Thoracic aorta (tissue), 2 donors: ENCODE measurements at places on chromosomes 13 and 19. TPM values are rescaled to one million over a fixed set of nuclear protein-coding genes. Genes with fewer than 3 reads are reported as not detected.
A peak's percentile ranks its signal among the peaks of the same experiment; 100 is the strongest.

The CIRBP gene
- total RNA-seq: 644 TPM

The ZNF112 gene
- total RNA-seq: 4.7 TPM

The ZNF564 gene
- 11.6 TPM for total RNA-seq

The RASIP1 gene
- total RNA-seq: 12.3 TPM

The HSH2D gene
- total RNA-seq: 2.2 TPM

The C13orf46 gene
- 1.1 TPM for total RNA-seq

- no peak overlapping the region for H3K4me3 ChIP-seq
- no peak for DNase-seq
- H3K27ac ChIP-seq: peak overlapping the region; percentile 85
- H3K27me3 ChIP-seq: no peaks in the 10 kb centered on the region
Observed at GRCh38 chr13:44307255-44307654, 66.4 kb upstream of the SERP2 start.

- no peak overlapping the region for H3K27ac ChIP-seq
- H3K27me3 ChIP-seq: no peaks in the 10 kb centered on the region
Observed at GRCh38 chr13:20799726-20800416, 26.1 kb upstream of the EEF1AKMT1 start.

GRCh38 chr13:52862358-52863206 lies 14.1 kb upstream of the PCDH8 start:
- no peak for DNase-seq
- no peak overlapping the region for H3K27ac ChIP-seq
- no peak overlapping the region for H3K4me3 ChIP-seq
- H3K27me3 ChIP-seq: no peaks in the 10 kb centered on the region
- no peaks in the 10 kb centered on the region for H3K36me3 ChIP-seq
- no peaks in the 10 kb centered on the region for H3K4me1 ChIP-seq

- no peak overlapping the region for H3K4me3 ChIP-seq
- no peaks in the 10 kb centered on the region for H3K36me3 ChIP-seq
- H3K4me1 ChIP-seq: no peaks in the 10 kb centered on the region
- no peak overlapping the region for H3K27ac ChIP-seq
Observed at GRCh38 chr19:35100588-35101533, 14.8 kb upstream of the FXYD3 start.

GRCh38 chr19:46753420-46754155 lies 7.3 kb upstream of the STRN4 start:
- peaks cover 8% of the 10 kb centered on the region for H3K4me1 ChIP-seq
- H3K27ac ChIP-seq: peak overlapping the region; percentile 14

GRCh38 chr19:38022791-38023670 lies 116.0 kb downstream of the SIPA1L3 start:
- H3K36me3 ChIP-seq: no peaks in the 10 kb centered on the region
- no peak overlapping the region for H3K4me3 ChIP-seq
- H3K27me3 ChIP-seq: no peaks in the 10 kb centered on the region

GRCh38 chr13:81498969-81499368 lies 1158.0 kb upstream of the SPRY2 start:
- no peaks in the 10 kb centered on the region for H3K36me3 ChIP-seq
- no peak overlapping the region for H3K27ac ChIP-seq
- no peak overlapping the region for H3K4me3 ChIP-seq

DNA sequence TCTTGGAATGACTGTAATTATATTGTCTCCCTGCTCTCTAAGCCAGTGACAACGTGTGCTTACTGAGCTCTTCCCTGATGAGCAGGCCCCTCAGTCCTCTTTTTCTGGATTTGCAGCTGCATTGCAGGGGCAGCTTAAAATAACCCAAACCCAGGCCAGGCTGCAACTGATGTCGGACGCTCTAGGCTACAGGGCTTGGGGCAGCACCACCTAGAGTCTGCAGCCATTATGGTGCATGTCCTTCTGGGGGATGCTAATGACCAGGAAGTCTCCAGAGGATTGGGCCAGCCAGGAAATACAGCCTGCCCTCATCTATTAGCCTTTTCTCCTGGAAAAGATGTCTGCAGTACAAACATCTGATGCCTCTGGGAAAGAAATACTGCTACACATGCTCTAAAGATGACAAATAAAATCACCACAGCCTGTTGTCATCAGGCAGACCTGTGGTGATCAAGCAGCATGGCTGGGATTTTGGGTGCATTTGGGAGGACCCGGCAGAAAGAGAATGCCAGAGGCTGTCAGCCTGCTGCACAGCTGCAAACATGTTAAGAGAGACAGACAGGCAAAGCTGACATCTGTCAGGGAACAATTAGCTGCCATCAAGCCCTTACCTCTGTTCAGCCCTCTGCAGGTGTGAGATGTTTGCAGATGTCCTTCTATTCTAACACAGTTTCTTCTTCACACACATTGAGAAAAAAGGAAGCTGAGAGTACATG lies 51.8 kb downstream of the CCDC70 start:
- H3K4me3 ChIP-seq: no peak overlapping the region
- no peak overlapping the region for H3K27ac ChIP-seq
- no peaks in the 10 kb centered on the region for H3K27me3 ChIP-seq
- DNase-seq: no peak

DNA sequence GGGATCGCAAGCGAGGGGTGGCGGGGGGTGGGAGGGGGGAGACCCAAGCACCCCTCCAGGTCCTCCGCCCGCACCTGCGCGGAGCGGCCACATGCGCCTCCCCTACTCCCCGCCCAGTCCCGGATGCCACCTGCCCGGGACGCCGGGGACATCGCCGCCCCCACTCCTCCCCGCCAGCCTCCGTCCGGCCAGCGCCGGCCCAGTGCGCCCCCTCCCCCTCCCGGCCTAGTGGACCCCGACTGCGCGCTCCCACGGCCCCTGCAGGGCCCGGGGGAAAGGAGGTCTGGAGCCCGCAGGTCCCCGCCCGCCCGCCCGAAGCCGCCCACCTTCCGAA lies 263 bp downstream of the RHPN2 start:
- H3K27ac ChIP-seq: no peak overlapping the region
- no peaks in the 10 kb centered on the region for H3K36me3 ChIP-seq
- H3K4me3 ChIP-seq: peak overlapping the region; percentile 69
- no peak for DNase-seq

- peaks cover 22% of the 10 kb centered on the region for H3K27me3 ChIP-seq
- H3K27ac ChIP-seq: no peak overlapping the region
- no peak for DNase-seq
- no peak overlapping the region for H3K4me3 ChIP-seq
- no peaks in the 10 kb centered on the region for H3K36me3 ChIP-seq
Observed at GRCh38 chr19:1773184-1773583, 19.9 kb downstream of the ONECUT3 start.

- no peak overlapping the region for H3K4me3 ChIP-seq
- no peaks in the 10 kb centered on the region for H3K27me3 ChIP-seq
- DNase-seq: no peak
- H3K36me3 ChIP-seq: no peaks in the 10 kb centered on the region
- no peaks in the 10 kb centered on the region for H3K4me1 ChIP-seq
Observed at GRCh38 chr13:88376760-88377388, 705.7 kb downstream of the SLITRK5 start.

GRCh38 chr19:45311621-45312020 lies 11.1 kb downstream of the CKM start:
- no peaks in the 10 kb centered on the region for H3K4me1 ChIP-seq
- no peak overlapping the region for H3K4me3 ChIP-seq
- H3K36me3 ChIP-seq: no peaks in the 10 kb centered on the region

- H3K36me3 ChIP-seq: peaks cover 5% of the 10 kb centered on the region
- H3K4me1 ChIP-seq: peaks cover 4% of the 10 kb centered on the region
- H3K27ac ChIP-seq: peak overlapping the region; percentile 67
- H3K27me3 ChIP-seq: peaks cover 11% of the 10 kb centered on the region
- H3K4me3 ChIP-seq: peak overlapping the region; percentile 69
Observed at GRCh38 chr19:45681391-45682015, 10.2 kb downstream of the SNRPD2 start.

DNA sequence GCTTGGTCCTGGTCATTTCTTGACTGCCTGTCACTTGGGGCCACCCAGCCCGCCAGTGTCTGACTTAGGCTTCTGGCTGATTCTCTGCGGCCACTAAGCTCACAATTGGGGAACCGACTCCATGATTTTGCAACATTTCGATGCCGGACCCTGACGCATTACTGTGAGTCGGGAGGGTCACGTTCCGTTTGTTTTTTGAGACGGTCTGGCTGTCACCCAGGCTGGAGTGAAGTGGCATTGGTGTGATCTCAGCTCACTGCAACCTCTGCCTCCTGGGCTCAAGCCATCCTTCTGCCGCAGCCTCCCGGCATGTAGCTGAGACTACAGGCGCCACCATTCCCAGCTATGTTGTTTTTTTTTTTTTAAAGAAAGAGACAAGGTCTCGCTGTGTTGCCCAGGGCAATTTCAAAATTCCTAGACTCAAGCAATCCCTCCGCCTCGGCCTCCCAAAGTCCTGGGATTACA lies 3.2 kb upstream of the ADAT3 start:
- no peak overlapping the region for H3K4me3 ChIP-seq
- no peaks in the 10 kb centered on the region for H3K27me3 ChIP-seq
- peaks cover 9% of the 10 kb centered on the region for H3K4me1 ChIP-seq
- no peak for DNase-seq
- H3K27ac ChIP-seq: peak overlapping the region; percentile 80

GRCh38 chr13:48975101-48975855 lies 434 bp upstream of the FNDC3A start:
- peak overlapping the region; percentile 98 for H3K4me3 ChIP-seq
- no peaks in the 10 kb centered on the region for H3K36me3 ChIP-seq
- H3K27me3 ChIP-seq: no peaks in the 10 kb centered on the region
- H3K27ac ChIP-seq: peak overlapping the region; percentile 98
- peaks cover 41% of the 10 kb centered on the region for H3K4me1 ChIP-seq

GRCh38 chr13:40994581-40995230 lies 24.4 kb downstream of the ELF1 start:
- H3K4me1 ChIP-seq: peaks cover 18% of the 10 kb centered on the region
- H3K27me3 ChIP-seq: no peaks in the 10 kb centered on the region
- H3K4me3 ChIP-seq: no peak overlapping the region
- DNase-seq: no peak

DNA sequence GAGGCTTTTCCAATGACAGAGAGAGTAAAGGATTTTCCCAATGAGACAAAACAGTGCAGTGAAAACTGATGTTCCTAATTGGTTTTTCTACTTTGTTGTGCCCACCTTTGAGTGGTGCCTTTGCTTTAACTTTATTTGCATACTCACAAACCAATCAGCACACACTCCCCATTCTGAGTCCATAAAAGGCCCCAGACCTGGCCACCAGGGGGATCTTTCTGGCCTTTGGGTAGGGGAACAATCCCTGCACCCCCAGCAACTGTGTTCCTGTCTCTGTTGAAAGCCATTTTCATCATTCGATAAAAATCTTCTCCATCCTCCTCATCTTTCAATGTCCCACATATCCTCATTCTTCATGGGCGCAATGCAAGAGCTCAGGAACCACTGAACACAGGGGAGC lies 252.8 kb downstream of the B3GLCT start:
- DNase-seq: no peak
- no peak overlapping the region for H3K27ac ChIP-seq
- H3K4me3 ChIP-seq: no peak overlapping the region

DNA sequence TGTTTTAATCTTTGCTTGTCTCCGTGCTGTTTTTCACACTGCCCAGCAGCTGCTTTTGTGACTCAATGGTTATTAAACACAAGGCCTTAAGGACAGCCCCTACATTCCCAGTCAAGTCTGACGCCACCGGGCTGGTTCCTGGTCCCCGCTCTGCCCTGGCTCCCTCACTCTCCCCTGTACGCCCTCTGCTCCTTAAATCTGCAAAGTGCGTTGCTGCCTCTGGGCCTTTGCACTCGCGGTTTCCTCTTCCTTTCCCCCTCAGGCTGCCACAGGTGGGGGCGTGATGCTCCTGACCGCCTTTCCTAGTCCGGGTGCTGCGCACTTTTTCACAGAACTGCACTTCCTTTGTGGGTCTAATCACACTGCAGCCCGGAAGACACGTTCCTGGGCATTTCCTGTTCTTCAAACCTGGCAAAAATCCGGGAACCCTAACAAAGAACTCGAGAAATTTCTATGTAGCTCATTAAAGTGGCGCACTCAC lies 25.6 kb downstream of the NOSIP start:
- peaks cover 45% of the 10 kb centered on the region for H3K36me3 ChIP-seq
- H3K27me3 ChIP-seq: no peaks in the 10 kb centered on the region
- no peak overlapping the region for H3K27ac ChIP-seq
- no peak for DNase-seq
- H3K4me1 ChIP-seq: no peaks in the 10 kb centered on the region
- H3K4me3 ChIP-seq: no peak overlapping the region

- H3K4me1 ChIP-seq: peaks cover 31% of the 10 kb centered on the region
- DNase-seq: no peak
Observed at GRCh38 chr19:44814517-44814916, 5.6 kb downstream of the BCAM start.

GRCh38 chr19:30669329-30670010 lies 297.3 kb downstream of the ZNF536 start:
- H3K36me3 ChIP-seq: no peaks in the 10 kb centered on the region
- no peaks in the 10 kb centered on the region for H3K4me1 ChIP-seq
- H3K4me3 ChIP-seq: no peak overlapping the region
- no peaks in the 10 kb centered on the region for H3K27me3 ChIP-seq

GRCh38 chr19:52200044-52200443 lies 10.2 kb downstream of the PPP2R1A start:
- H3K4me3 ChIP-seq: peak overlapping the region; percentile 22
- H3K4me1 ChIP-seq: peaks cover 12% of the 10 kb centered on the region
- no peaks in the 10 kb centered on the region for H3K27me3 ChIP-seq
- H3K36me3 ChIP-seq: peaks cover 43% of the 10 kb centered on the region

DNA sequence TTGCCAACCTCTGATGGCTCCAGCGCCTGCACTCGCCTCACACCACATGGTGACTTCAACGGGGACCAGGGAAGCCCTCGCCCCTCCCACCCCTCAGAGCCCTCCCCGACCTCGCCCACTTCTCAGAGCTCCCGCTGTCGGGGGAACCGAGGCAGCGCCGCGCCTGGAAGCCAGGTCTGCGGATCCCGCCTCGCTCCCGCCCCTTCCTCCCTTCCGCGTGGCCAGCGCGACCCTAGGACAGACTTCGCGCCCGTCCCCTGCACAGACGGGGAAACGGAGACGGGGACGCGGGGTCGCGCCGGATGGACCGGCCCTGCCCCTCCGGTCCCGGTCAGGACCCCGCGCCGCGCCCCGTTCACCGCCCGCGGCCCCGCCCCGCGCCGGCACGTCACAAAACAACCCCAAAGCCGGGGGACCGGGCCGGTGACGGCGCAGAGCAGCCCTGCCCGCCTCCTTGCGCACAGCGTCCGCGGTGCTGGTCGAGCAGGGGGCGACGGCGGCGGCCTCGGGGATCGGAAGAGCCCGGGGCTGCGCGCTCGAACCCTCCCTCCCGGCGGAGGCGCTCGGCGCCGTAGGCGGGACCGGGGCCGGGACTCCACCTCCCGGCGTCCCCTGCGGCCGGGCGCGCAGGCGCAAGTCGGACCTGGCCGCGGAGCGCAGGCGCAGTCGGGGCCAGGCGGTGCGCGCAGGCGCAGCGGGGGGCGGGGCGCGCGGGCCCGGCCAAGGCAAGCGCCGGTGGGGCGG lies 379 bp upstream of the CDC34 start:
- DNase-seq: no peak
- H3K4me1 ChIP-seq: peaks cover 34% of the 10 kb centered on the region
- H3K4me3 ChIP-seq: peak overlapping the region; percentile 99
- no peaks in the 10 kb centered on the region for H3K27me3 ChIP-seq
- peak overlapping the region; percentile 93 for H3K27ac ChIP-seq

DNA sequence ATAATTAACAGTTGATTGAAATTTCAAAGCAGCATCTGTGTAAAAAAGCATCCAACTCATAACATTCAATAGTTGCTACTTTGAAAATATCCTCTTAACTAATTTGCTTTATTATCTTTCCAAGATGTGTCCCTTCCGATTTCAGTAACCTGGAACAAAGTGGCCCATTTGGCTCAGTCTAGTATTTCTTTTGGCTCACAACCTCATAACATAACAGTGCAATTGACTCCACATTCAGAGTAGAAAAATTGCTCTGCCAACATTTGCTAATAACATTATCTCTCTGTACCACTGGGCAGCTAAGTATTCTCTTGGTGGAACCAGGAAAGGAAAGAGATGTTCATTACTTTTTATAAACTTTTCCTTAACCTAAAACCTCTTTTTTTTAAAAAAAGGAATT lies 571.1 kb upstream of the ARGLU1 start:
- H3K27ac ChIP-seq: no peak overlapping the region
- no peaks in the 10 kb centered on the region for H3K27me3 ChIP-seq
- H3K4me3 ChIP-seq: no peak overlapping the region
